Mesothelial cell of epicardium (in vitro differentiated cells): ENCODE measurements at places on chromosomes 7 and 10.

GRCh38 chr10:43377424-43377883 is 6.0 kb downstream of the FXYD4 start:
- no peak for DNase-seq

DNA sequence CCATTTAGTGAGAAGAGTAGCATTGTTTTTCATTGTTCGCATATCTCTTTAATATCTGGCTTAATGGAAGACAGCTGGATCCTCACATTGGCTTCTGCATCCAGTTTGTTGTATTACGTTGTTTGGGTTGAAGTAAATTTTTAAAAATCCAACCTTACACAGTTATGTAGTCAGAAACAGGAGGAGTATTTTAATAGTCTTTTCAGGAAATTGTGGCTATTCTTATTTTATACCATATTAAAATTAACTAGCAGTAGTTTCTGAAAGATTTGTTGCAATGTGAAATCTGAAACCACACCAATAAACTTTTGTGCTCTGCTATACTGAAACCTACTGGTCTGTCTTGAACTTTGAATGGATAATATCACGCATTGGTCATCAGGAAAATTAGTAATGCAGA is 27.9 kb downstream of the MYPN start:
- DNase-seq, result no peak

DNA sequence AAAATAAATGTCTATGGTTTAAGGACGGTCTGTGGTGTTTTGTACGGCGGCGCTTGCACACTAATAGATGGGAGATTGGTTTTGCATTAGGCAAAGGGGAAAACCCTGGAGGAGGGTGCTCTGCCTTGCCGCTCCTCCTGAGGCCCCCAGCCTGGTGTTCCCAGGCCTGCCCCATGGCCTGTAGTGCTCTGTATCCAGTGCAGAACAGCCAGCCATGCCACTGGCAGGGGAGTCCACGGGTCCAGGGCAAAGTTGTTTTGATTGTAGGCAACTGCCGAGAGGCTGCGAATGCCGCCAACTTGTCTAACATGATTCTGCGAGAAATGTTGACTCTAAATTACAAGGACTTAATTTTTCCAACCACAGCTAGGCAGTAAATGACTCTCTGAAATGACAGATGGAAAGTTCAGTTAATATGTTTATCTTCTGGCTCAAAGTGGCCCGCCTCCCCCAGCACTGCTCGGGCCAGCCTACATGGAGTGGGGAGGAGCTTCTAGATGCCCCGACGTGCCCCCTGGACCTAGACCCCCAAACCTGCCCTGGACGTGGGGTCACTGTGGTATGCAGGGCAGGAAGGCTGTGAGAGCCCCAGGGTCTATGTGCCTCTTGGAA is 104.6 kb upstream of the GDF10 start:
- DNase-seq, result no peak

GRCh38 chr10:1657479-1657878 is 79.8 kb downstream of the ADARB2 start:
- no peak for DNase-seq

- no peak for DNase-seq
Observed at GRCh38 chr7:31065021-31065593, 13.0 kb downstream of the ADCYAP1R1 start.

GRCh38 chr10:68561865-68562649 is 1.9 kb downstream of the TET1 start:
- DNase-seq, result peak; percentile 47

- no peak for DNase-seq
Observed at GRCh38 chr10:17851611-17852010, 42.5 kb downstream of the MRC1 start.

- no peak for DNase-seq
Observed at GRCh38 chr7:49623943-49624342, 149.5 kb upstream of the VWC2 start.

DNA sequence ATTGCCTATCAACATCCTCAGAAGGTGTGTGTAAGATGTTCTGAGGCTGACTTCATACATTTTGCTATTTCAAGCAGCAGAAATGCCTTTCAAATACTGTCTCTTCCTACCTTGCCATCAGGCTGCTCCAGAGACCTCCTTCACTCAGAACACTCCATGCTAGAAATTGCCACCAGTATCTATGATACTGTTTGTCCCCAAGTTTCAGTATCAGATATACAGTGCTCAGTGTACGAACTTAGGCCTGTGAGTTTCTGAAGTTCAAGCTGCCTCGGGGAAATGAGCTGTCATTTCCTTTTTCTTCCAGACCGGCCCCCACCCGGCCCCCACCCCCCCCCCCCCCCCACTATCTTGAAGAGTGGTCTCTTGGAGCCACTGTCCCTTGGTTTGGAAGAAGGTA is 373.4 kb upstream of the CHRM2 start:
- DNase-seq, result no peak

DNA sequence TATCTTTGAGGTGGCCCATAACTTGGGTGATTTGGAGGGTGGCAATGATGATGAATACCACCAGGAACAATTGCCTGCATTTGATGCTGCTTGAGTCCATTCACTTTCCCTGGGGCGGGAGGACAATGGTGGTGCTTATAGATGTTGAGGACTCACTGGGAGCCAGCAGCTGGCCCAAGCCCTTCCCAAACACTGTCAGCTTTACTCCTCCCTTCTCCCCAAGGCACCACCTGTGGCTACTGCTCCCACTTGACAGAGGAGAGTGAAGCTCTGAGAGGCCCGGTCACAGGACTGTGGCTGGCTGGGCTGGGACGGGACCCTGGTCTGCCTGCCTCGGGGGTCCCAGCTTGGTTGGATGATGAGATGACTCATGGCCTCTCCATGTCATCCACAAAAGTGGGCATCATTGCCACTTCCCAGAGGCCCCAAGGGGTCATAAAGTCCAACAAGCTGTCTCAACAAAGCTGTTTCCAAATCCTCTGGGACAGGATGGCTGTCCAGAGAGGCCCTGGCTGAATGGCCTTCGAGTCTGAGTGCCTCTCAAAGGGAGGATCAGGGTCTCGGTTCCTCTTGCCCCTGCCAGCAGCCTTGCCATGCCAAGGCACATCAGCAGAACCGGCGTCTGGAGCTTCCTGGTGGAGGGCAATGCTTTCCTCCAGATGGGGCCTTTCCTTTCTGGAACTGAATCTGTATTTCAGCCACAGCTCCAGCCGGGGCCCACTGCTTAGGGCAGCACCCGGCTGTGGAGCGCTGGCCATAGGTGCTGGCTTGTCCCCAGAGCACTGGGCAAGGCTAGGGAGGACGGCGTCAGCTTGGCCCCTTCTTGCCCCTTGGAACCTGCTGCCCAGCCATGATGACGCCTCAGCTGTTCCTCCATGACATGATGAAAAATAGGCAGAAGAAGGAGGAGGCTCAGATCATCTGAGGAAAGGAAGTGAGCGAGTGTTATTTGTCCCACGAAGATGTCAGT is 47.0 kb upstream of the PLEKHA1 start:
- DNase-seq, result no peak

GRCh38 chr10:103986360-103986759 is 19.4 kb downstream of the SLK start:
- no peak for DNase-seq
